ENCODE measurements at places on chromosomes 7 and 10.

- DNase-seq: no peak
These were observed 29.3 kb upstream of the BNIP3 start for GRCh38 chr10:132011024-132011423.

DNA sequence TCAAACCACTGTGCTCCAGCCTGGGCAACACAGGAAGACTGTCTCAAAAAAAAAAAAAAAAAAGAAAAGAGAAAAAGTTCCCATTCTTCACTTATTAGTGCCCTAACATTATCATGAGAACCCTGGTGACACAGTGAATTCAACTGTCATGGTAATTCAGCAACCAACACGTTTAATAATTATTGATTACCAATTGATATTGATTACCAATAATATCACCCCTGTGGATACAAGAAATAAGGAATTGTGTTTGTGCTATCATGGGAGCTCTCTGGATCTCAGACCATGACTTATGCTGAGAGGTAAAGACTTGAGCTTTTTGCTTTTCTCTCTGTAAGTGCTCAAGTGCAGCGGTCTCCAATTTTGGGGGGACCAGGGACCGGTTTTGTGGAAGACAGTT, 195.3 kb downstream of the TPST1 start:
- DNase-seq: no peak

- DNase-seq: no peak
These were observed 787.0 kb upstream of the C7orf33 start for GRCh38 chr7:147803606-147804005.

GRCh38 chr7:97580205-97580604, 151.7 kb upstream of the TAC1 start:
- DNase-seq: no peak

- DNase-seq: no peak
These were observed 22.3 kb downstream of the TTYH3 start for GRCh38 chr7:2654059-2654458.

DNA sequence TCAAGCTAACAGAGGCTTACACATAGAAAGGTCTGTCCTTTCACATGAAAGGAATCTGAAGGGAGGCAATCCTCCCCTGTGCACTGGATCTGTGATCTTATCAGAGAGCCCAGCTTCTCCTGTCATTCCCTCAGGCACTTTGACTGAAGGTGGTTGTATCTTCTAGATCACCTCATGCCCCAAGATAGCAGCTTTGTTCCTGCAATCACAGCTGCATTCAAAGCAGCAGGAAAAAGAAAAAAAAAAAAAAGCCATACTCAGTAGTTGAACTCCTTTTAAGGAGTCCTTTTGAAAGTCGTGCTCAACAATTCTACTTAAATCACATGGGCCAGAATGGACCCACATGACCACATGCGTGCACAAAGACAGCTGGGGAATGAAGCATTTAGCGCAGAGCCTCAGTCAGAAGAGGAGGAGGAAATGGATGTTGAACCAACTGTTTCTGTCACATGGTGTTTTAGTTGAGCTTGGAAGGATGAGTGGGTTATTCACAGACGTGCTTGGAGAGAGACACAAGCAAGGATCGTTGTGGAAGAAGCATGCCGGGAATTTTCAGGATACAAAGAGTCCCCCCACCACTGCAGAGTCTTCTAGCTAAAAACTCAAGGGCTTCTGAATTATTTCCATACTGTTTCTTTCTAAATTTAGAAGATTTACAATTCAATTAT, 13.0 kb upstream of the PFKP start:
- no peak for DNase-seq

GRCh38 chr10:86139066-86139657, 227.4 kb downstream of the GRID1 start:
- DNase-seq: no peak

DNA sequence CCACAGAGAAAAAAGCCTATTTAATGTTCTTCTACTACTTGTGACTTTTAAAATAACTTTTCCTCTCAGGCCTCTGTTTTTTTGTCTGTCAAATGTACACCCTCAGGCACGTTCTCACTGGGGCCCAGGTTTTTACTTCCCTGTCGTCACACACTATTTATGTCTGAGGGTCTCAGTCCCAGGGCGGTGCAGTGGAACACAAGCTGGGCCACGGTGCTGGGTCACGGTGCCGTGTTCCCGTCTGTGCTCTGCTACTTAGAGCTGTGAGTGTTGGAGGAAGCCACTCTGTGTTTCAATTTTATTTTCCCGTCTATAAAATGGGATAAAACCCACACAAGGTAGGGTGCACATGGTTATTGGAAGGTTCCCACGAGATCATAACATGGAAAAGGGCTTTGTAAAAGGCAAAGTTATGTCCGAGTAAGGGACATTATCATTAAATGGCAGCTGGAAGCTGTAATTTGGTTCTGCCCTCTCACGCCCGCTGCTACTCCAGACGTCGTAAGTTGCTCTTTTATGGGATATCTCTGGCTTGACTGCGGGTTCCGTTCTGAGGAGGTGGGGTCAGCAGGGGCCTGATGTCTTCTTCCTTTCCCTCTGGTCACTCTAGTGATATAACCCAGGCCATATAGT, 25.2 kb downstream of the ZNF775 start:
- no peak for DNase-seq

GRCh38 chr10:85645053-85645452, 721.5 kb downstream of the GRID1 start:
- DNase-seq: no peak

GRCh38 chr10:26528715-26529393, 90.7 kb downstream of the APBB1IP start:
- DNase-seq: no peak
